SJSA1 (cell line): ENCODE measurements at places on chromosomes 7 and 10.

- no peak for DNase-seq
Observed at GRCh38 chr10:119817991-119818888, 54.4 kb downstream of the MCMBP start.

GRCh38 chr7:123665157-123665556 lies 9.5 kb downstream of the LMOD2 start:
- DNase-seq = no peak

DNA sequence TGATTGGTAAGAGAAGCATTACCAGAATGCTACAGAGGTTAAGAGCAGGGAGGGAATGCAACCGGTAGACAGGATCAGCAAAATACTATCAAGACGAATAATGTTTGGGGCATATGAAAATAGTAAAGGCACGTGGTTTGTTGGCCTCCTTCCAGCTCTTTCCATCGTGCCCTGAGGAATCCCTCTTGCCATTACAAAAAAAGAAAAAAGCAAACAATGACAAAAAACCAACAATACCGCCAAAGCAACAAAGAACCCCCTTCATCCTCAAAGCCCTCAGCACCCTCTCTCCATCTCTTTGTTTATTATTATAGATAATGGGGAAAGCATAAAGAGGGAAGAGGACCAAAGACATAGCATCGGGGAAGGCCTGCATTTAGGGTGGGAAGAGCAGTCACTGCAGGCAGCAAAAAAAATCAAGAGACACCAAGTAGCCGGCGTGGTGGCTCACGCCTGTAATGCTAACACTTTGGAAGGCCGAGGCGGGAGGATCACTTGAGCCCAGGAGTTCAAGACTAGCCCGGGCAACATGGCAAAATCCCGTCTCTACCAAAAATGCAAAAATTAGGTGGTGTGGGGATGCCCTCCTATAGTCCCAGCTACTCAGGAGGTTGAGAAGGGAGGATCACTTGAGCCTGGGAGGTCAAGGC lies 78.0 kb downstream of the HIP1 start:
- no peak for DNase-seq

GRCh38 chr7:726084-726853 lies at the start of gene DNAAF5:
Gene DNAAF5 (plus strand): TSS chr7:726699. CDS start chr7:726721, 22 bp downstream.
- DNase-seq = peak; percentile 64

DNA sequence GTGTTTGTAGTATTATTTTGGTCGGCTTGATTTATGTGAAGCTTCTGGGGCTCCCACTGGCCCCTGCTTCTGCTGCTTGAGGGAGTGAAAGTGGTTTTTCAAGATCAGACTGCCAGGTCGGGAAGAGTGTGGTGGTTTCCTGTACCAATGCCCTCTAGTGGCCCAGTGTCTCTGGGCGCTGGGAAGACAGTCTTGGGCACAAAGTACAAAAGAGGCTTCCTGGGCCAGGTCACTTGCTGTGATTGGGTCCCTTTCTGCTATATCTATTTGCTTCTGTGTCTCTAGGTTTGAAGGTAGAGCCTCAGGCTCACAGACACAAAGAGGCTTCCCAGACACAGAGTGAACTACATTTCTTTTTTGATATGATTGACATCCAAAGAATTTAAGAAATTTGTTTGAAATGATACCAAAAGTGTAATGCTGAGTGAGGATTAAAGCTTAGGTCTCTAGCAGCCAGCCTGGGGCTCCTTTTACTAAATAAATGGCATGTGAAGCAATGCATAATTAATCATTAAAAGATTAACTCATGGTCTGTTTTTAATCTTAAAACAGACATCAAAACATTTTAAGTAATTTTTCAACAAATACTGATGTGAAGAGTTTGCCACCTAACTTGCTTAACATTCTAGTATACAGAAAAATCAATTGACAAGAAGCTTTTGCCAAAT lies 36.3 kb downstream of the ABCB1 start:
- peak; percentile 12 for DNase-seq

DNA sequence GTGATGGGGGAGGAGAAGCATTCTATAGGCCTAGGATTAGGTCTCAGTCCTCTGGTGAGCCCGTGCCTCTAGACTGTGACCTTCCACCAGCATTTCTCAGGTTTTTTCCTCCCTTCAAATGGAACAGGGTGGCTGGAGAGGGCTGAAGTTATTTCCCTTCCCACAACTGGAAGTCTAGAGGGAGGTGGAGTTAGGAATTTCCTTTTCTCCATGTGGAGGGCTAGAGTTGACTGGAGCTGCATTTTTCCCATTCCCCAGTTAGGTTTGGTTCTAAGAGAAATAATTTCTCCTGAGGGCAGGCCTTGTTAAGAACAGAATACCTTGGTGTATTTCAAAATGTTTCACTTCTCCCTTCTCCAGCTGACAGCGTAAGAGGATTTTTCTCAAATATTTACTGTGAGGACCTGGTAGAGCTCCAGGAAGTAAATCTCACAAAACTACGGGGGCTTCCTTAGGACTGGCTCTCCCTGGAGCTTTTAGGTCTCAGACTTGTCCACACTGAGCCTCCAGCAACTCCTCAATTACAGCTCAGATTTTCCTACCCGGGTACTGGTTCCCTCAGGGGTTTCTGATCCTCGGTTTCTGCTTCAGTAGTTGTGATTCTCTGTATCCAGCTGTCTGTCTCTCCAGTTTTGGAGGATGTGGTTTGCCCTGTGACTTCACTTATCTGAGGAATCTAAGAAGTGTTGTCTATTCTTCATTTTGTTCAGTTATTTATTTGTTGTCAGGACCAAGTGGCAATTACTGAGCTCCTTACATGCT lies 6.0 kb upstream of the REEP3 start:
- peak; percentile 56 for DNase-seq

GRCh38 chr10:42988517-42989395 lies 88.1 kb upstream of the RET start:
- DNase-seq = no peak

DNA sequence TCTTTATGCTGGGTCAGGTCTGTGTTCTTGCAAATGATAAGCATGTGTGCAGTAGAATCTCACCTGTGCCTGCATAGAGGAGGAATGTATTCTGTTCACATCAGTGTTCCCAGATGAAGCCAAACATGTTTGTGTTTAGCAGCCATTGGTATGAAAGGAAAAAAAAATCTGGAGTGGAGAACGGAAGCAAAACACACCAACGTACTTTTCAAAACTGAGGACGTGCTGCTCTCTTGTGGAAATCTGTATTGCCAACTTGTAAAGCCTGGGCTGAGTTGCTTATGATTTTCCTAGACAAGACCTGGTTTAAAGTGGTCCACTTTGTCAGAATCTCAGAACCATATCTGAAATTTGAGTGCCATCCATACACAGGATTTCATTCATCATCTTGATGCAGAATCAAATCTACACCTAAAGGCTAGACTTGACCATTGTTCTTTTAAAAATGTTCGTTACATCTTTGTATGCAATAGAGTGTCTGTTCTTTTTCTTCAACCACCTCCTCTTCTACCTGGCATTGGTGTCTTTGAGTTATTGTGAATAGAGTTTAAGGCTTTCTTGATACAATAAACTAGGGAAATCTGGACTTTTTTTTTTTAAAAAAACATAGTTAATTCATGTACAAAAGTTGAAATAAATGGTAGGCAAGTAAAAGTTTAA lies 367.7 kb downstream of the PHF14 start:
- no peak for DNase-seq

GRCh38 chr7:99290980-99291607 lies 18.5 kb downstream of the MYH16 start:
- no peak for DNase-seq

GRCh38 chr7:123211545-123211944 lies 11.8 kb upstream of the SLC13A1 start:
- no peak for DNase-seq

DNA sequence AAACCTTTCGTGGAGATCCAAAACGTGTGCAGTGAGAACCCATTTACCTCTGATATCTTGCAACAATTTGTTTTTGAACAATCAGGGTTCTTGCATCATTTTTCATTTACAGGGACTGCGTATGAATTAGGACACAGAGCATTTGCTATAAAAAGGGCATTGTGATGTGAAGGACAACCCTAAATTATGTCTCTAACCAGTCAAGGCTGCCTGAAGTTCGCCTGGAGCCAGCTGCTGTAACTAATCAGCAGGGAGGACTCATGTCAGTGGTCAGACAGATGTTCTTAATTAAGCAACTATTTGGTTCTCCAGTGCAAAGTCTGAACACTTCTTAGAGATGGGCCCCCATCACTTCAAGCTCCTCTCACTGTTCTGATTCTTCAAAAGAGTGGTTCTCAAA lies 674.8 kb downstream of the KCNMA1 start:
- DNase-seq = no peak

- no peak for DNase-seq
Observed at GRCh38 chr10:59903871-59904270, 2.5 kb downstream of the CCDC6 start.

DNA sequence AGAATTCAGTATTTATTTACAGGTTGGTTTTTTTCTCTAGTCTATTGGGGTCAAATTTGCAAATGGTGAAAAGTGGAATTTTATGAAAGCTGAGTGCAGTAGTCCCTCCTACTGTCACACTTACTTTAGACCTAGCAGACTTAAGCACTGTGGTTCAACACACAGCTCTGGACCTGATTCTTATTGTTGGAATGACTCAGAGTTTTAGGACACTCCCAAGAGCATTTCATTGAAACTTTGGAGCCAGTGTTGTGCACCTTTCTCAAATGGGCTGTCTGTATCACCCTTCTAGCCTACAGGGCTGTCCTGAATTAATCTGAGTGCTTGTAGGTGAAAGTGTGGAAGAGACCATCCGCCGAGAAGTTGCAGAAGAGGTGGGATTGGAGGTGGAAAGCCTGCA lies 16.1 kb downstream of the NUDT13 start:
- DNase-seq = no peak

GRCh38 chr10:114624951-114625780 lies 32.9 kb downstream of the ABLIM1 start:
- no peak for DNase-seq

- DNase-seq = no peak
Observed at GRCh38 chr10:114967071-114967470, 29.1 kb downstream of the TRUB1 start.

GRCh38 chr10:75972491-75973276 lies 541.3 kb downstream of the LRMDA start:
- DNase-seq = no peak

DNA sequence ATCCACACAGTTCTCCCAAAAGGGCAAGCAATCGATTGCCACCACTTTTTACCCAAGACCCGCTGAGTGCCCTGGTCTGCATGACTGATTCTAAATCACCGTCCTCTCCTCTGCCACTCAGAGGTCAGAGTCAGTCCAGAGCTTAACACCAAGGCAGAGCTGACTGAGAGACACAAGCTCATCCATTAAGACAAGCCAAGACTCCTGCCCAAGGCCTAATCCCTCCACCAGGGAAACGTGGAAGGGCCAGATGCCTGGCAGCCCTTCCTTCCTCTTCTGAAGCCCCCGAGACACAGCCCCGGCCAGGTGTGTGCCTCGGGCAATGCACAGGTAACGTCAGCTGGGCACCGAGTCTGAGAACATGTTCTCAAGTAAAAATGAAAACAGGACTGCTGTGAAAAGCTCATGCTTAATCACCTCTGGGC lies 51.7 kb downstream of the DIP2C start:
- no peak for DNase-seq

- DNase-seq = no peak
Observed at GRCh38 chr7:22611758-22612079, 111.7 kb upstream of the STEAP1B start.

DNA sequence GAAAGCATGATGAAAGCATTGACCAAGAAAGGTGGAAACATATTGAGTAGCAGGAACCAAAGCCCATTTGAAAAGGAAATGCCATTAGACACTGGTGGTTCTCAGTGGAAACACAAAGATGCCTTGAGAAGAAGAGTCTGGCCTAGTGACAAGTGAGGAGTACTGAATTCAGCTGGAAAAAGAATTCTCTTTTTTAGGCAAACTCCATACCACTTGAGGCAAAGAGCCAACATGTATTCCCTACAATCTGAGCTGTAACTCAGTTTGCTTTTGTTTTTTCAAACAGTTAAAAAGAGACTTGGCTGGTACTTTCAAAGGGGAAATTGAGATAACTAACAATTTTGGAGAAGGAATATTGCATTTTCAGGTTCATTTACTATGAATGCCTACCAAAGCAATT lies 624.0 kb downstream of the NRG3 start:
- no peak for DNase-seq

DNA sequence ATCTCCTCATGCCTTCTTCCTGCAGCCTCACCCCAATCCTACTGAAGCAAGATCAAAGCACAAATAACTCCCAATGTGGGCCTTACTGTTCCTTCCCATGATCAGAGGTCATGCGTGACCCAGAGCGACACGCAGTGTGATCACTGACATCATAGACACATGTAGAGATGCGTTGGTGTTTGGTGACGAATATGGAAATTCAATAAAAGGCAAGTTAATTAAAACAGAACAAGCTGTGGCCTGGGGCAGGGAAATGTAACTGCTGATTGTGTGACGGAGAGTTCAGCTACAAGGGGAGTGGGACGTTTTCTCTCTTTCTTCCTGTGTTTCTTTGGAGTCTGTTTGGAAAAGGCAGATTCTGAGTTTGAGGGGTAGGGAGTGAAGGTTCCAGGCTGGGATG lies 34.8 kb upstream of the CARD11 start:
- DNase-seq = no peak

DNA sequence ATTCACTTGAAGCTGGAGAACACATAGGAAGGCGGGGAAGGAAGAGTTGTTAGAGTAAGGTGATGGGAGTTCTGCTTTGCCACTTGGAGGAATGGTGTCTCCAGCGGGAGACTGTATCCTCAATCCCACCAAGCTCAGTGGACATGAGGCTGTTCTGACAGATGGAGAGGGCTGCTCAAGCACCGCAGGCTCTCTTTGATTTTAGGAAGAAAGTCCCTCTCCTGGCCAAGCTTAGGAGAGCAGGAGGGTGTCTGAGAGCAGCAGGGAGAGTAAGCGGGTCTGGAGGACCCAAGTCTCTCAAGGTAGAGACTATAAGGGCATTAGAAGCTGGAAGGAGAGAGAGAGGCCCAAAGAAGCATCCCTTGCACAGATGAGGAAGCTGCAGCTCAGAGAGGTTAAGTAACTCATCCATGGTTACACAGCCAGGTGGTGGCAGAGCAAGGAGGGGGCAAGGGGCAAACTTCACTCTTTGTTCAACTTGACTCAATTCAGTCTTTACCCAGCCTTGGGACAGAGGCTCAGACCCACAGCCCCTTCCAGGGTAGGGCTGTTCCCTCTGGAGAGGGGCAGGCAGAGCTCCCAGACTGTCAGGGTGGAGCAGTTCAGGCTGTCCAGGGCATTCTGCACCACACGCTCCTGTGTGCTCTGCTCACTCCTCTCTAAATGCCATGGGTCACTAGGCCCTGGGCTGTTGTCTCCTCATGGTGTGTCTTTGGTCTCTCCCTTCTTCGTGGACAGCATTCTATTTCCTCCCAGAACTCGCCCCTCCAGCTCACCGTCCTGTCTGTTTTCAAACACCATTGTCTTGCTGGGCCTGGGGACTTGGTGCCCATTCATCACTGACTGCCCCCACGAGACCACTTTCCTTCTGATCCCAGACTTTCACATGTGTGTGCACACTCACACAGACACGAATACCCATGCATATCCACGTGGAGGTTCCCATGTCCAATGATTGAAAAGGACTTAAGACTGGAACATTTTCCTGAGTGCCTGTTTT lies 8.9 kb downstream of the CHAT start:
- DNase-seq = no peak
